Activated CD4-positive, alpha-beta T cell treated with anti-CD3 and anti-CD28 coated beads, Interleukin-10, Interleukin-2, amounts not matched to agents 100 ng/mL and 50 ng/mL, durations not matched to agents 16 hours and 8 hours (primary cell): ENCODE measurements at places on chromosomes 16 and 17.
A peak's percentile ranks its signal among the peaks of the same experiment; 100 is the strongest.

GRCh38 chr16:71727551-71728324 lies 3.2 kb upstream of the PHLPP2 start:
- DNase-seq, result no peak

GRCh38 chr17:57419940-57420550 lies 163.7 kb downstream of the MSI2 start:
- no peak for DNase-seq

GRCh38 chr17:29582254-29582765 lies 7.1 kb downstream of the GIT1 start:
- DNase-seq, result no peak

DNA sequence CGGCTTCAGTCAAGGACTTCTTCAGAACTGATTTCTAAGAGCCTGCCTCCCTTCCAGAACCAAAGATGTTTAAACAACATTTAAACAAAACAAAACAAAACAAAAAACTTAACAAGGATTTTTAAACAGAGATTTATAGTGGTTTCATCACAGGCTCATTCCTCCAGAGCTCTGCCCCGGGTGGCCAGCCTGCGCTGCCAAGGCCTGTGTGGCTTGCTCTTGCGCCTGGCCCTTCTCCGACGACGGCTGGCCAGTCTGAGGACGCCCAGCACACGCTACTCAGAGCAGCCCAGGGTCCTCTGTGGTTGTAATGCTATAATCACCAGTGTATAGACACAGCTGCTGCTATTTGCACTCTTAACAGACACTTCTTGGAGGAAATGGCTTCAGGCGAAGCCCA lies 307.2 kb upstream of the MYOCD start:
- DNase-seq, result no peak

DNA sequence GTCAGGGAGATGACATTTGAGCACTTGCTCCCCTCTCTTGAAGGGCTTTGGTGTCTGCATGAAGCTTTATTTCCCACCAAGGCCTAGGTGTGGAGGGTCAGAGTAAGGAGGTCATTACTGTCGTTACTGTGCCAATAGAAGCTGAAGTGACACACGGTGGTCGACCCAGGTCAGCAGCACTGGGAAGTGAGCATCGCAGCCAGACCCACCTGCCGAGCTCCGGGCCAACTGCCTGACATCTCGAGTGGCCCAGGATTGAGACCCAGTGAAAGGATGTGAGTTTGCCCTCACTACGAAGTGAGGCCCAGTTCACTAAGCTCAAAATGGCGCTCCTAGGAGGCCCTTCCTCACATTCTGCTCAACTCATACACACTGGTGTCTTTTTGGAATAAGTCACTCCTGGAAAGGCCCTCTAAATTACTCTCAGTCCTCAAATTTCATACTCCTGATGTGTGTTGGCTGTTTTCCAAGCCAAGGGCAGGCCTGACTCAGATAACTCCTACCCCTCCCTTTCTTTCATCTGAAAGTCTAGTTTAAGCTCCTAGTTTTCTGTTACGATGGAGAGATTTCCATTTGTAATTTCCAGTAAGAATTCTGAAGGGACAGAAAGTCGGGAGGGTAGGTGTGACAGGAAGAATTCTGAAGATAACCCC lies 200.4 kb downstream of the LGALS9B start:
- no peak for DNase-seq

- no peak for DNase-seq
Observed at GRCh38 chr16:68345351-68345810, 34.6 kb downstream of the PRMT7 start.

DNA sequence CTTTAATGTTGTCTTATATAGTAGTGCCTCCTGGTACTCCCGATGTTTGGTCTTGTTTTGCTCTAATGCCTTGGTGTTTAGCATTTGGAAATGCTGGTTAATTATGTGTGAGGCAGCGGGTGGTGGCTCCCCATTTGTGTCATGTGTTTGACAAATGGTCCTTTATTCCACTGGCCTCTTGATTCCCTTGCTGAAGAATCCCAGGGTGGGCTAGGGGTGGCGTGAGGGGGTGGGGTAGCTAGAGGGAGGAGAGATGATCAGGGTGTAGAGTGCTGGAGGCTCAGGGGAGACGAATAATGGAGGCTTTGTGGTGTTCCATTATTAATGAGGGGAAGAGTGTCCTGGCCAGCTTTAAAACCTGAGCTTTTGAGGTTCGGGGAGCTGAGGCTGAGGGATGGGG lies 5.4 kb downstream of the DYNLL2 start:
- DNase-seq, result no peak

- no peak for DNase-seq
Observed at GRCh38 chr17:81599719-81600486, 37.0 kb downstream of the NPLOC4 start.

- DNase-seq, result no peak
Observed at GRCh38 chr17:35760587-35760986, at the start of gene C17orf50. Gene C17orf50 (plus strand): TSS chr17:35760887. CDS start chr17:35760942, 55 bp downstream.

DNA sequence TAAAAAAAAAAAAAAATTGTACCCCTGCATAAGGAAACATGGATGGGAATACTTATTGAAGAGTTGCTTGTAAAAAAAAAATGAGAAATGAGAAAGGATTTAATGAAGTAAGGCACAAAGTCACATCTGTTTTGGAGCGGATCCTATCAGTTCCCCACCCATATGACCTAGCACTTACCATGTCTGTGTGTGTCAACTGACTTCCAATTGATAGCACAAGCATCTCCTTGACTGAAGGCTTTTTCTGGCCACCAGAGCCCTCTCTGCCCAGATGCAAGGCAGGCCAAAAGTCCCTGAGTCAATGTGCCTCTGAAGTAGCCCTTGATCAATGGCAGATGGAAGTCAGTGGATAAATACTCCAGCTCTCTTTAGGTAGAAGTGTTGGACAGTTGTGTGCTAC lies 13.4 kb upstream of the NLK start:
- DNase-seq, result no peak

- DNase-seq, result no peak
Observed at GRCh38 chr16:64830653-64831052, 291.2 kb downstream of the CDH11 start.

DNA sequence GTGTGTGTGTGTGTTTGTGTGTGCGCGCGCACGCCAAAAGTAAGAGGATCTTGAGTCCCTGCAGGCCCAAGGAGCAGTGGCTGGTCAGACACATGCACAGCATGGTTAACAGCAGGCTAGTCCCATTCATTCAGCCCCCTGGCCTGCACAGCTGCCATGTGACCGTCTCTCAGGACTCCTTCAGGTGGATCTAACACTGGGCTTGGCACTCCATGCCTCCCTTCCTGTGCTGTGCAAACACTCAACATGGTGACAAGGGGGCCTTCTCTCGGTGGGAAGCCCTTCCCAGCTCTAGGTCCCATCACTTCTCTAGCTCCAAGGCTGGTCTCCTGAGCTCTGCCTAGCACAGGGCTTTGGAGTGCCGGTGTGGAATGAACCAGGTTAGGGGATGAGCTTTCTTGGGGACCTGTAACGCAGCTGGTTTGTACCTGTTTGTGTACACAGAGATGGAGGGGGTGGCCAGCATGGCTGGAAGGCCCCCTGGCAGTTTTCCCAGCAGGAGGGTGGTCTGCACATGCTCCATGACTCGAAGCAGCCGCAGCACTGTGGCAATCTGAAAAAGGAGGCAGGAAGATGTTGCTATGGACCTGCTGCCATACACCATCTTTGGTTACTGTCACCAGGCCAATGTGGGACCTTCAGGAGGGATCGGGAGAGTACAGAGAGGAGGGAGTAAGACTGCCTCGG lies 69.4 kb upstream of the GCSH start:
- DNase-seq, result no peak

DNA sequence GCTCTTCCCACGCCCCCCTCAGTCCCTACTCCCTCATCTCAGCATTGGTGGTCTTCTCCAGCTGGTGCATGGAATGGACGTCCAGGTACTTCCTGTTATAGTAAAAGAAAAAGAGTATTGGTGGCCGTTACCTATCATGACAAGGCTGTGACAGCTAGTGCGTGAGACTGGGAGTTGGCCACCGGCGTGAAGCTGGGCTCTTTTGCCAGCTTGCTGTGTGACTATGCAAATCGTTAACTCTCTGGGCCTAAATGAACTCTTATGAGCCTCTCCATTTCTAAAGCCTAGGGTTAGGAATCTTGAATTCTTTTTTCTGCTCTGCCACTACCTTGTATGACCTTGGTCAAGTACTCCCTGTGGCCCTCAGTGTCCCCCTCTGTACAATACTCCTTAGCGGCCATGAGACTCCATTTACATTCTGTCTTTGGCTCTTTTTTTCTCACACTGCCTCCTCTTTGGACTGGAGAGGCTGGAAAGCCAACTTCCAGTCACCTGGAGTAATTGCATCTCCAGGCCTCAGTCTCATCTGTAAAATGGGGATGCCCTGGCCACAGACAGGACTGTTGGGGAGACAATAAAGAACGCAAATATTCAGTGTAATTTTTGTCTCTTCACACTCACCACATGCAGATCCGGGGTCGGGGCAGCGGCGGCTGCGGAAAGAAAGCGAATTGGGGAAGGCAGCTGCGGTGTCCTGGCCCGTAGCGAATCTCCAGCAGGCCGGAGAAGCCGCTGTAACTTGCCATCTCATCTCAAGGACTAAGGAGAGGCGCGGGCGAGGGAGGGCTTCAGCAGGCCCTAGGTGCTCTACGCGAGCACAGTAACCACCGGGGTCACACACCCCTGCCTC lies 1.1 kb downstream of the CFAP119 start:
- DNase-seq, result no peak

- DNase-seq, result no peak
Observed at GRCh38 chr16:75111514-75111940, 5.1 kb downstream of the LDHD start.

DNA sequence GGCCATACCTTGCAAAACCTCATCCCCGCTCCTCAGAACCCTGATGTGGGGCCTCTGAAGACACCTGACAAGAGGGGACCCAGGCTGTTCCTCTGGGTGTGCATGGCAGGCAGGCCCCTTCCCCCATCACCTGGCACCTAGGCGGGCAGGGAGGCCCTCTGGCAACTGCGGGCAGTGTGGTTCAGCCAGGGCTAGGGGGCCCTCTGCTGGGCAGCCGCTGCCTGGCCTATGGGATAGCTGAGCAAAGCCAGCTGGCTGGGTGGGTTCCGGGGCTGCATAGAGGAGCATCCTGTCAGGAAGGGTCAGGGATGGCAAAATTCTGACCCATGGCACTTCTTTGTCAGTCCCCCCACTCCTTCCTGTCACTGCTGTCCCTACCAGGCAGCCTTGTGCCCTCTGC lies 228.7 kb upstream of the ASIC2 start:
- no peak for DNase-seq

GRCh38 chr17:8888704-8889302 lies 21.3 kb upstream of the PIK3R6 start:
- no peak for DNase-seq

- no peak for DNase-seq
Observed at GRCh38 chr16:88327561-88328312, 55.0 kb upstream of the ZNF469 start.

GRCh38 chr17:50169121-50169764 lies 3.4 kb downstream of the SGCA start:
- peak; percentile 62 for DNase-seq

- no peak for DNase-seq
Observed at GRCh38 chr17:51933647-51934046, 224.9 kb downstream of the CA10 start.

DNA sequence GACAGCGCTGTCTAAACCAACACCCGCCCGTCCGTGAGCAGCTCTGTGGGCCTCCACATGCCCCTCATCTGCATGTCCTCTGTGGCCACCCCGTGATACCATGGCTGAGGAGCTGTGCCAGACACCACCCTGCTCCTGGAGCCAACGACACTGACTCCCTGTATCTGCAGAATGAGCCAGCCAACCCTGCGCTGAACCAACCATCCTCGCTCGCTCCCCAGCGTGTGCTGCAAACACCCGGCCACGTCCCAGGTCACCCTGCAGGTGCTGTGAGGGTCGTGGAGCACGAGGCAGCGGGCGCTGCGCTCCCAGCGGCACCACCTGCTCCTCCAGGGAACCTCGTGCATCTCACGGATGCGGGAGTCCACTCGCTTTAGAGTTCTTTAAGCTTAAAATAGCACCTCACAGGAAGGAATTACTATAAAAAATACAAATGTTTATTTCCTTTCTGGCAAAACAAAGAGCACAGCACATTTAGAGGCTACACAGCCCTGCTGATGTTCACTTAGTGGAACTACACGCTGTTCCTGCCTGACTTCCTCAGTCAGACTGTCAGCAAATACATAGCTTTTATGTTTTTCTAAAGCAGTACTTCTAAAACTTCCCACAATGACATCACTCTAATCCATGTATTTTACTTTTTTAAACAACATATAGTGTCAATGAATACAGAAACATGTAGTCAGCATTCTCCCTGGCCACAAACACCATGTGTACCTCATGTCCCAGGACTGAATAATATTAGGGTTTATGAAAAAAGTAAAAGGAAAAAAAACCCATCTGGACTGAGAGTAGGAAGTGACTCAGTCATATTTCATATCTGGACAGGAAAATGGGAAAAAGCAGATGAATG lies 43.5 kb downstream of the MAP1LC3B start:
- DNase-seq, result no peak

DNA sequence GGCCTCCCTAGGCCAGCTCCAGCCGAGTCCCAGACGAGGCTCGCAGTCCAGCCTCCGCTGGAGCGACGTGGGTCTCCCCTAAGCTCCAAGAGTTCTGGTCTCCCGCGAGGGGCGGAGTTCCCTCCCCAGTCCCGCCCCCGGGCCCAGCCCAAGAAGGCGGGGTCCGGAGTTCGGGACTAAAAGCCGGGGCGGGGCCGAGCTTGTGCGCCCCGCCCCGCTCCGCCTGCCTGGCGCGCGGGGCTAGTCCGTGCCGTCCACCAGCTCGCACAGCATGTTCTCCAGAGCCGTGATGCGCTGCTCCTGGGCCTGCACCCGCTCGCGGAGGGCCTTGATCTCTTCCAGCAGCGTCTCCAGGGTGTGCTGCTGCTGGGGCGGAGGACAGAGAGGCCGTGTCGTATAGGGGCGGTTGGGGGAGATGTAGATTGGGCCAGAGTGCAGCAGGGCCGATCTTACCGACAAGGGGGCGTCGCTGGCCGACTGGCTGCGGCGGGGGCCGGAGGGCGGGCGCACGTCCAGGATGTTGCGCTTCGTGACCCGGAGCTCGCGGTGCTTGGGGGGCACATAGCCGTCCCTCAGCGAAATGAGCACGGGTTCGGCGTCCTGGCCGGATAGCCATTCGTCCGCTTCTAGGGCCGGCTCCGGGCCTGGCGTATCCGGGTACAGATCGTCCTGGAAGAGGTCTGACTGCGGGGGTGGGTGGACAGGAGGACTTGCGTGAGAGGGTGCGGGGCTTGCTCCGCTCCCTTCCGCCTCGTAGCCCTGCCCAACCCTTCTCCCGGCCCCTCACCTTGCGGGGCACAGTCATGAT lies 7.0 kb downstream of the CORO6 start:
- peak; percentile 91 for DNase-seq

DNA sequence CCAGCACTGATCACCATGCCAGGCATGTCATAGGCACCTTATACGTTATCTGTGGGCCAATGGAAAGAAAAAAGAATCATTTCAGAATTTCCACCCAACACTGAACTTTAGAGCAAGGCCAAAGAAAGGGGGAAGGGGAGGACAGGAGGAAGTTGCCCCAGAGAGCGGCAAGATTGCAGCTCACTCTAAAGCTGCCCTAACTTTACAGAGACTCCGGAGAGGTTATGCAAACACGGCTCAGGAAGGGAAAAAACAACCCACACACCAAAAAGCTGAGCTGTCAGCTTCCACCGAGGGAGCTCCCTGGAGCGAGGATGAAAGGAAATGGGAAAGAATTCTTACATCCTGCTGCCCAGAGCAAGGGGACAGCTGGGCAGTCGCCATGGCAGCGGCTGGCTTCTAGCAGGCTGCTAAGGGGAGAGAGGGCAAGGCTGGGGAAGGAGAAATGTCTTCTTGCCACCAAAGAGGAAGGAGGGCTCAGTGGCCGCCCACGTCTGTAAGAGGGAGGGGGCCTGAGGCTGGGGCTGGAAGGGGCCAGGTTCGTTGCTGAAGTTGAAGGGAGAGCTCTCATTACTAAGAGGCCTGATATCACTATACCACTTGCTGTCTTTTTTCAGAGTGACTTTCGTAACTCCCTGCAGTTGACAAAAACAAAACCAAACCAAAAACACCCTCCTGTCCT lies 18.2 kb downstream of the COTL1 start:
- DNase-seq, result peak; percentile 72
